ENCODE measurements at places on chromosomes 7 and 10. TPM values are rescaled to one million over a fixed set of nuclear protein-coding genes. Genes with fewer than 3 reads are reported as not detected.

- no peak for DNase-seq
Observed at GRCh38 chr7:2920956-2921652, 77.0 kb upstream of the GNA12 start.

FZD8 gene
- 55.9 TPM for total RNA-seq

DNA sequence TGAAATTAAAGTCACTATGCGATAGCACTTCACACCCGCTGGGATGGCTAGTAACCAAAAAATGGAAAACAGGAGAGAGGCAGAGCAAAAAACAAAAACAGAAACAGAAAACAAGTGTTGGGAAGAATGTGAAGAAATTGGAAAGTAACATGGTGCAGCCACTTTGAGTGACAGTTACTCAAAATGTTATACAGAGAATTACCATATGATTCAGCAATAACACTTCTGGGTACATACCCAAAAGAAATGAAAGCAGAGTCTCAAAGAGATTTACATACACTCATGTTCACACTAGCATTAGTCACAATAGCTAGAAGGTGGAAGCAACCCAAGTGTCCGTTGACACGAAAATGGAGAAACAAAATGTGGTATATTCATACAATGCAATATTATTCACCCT is 88.6 kb upstream of the KCNIP2 start:
- no peak for DNase-seq

DNA sequence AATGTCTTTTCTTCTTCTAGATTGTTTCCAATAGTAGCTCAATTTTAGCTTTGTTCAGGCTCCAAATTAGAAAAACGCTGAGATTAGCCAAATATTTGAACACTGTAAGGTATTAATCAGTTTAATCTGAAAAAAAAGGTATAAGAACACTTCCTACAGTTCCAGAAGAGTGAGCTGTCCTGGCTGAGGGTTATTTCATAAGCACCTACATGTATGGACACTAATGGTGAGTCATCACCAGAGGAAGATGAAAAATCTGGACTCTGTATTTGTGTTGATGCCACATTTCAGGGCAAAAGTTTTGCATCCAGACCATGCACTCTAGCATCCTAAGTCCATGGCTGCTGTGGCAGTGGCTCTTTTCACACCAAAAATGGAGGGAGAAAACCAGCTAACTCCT is 189.5 kb downstream of the ANKRD30A start:
- DNase-seq = peak; percentile 21

DNA sequence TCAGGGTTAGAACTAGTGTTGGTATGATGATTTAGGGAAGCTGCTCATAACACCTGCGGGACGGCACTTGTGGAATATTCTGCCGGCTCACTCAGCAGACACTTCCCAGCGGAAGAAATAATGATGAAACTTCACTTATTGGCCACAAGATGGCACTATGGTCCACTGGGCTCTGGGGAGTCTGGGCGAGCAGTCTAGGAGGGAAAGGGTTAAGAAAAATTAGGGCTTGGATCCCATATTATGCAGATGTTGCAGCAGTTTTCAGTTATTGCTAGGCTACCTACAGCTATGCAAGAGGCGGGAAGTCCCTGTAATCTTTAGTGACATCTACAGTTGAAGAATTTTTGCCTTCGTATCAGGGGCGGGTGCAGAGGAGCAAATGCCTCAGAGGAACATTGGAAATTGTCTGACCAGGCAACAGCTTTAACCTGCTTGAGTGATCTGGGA is 238.7 kb upstream of the PRSS58 start:
- peak; percentile 33 for DNase-seq

DNA sequence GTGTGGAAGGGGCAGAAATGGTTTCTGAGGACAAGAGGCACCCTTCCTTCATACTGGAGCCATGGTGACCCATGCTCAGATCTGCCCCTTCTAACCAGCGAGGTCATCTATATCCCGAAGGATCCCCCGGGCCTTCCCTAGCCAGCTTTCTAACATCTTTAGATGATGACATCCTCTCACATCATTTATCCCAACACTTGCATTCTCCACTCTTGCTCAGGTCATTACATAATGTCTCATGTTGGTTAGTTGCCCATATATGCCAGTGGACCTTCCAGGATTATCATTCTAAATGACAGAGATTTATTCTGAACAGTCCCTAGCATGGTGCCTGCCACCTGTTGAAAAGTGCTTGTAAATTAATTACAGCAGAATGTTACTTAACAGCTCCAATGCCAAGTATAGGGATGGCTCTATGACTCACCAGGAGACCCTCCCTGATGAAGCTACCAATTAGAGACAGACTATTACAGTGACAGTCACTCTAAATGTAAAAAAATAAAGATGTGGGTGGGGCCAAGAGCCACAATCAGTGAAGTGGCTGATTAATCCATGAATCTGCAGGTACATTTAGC is 22.6 kb upstream of the ABLIM1 start:
- no peak for DNase-seq

GRCh38 chr7:91373111-91373800 is 109.0 kb downstream of the FZD1 start:
- DNase-seq = no peak

GRCh38 chr10:89891006-89891535 is 189.7 kb downstream of the KIF20B start:
- DNase-seq = no peak

DNA sequence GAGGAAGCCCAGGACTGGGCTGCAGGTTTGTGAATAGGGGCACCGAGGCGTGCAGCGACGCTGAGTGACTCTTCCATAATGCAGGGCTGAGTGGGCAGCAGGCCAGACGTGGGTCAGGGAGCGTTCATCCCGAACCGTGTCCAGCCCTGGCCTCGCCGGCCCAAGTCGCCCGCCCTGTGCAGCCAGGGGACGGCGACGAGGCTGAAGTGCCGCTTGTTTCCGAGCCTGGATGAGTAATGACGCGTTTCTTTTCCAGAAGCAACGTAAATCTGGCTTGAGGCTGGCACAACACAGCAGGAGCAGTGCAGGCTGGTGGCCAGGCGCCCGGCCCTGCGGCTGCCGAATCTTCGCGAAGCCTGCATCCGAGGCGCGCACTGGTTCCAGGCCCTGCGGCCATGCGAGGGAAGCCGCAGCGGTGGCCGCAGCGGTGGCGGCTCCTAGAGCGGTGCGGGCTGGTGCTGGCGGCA is 74.0 kb upstream of the SEC61G start:
- no peak for DNase-seq

Measured in HT1080 (cell line).